BJ (cell line): ENCODE measurements at places on chromosomes 1 and 21. TPM values are rescaled to one million over a fixed set of nuclear protein-coding genes. Genes with fewer than 3 reads are reported as not detected.

GRCh38 chr21:30408782-30409494 lies 13.1 kb downstream of the KRTAP13-1 start:
- no peak for DNase-seq

- DNase-seq = no peak
These were observed 10.4 kb upstream of the CDK18 start for GRCh38 chr1:205494115-205494514.

- no peak for DNase-seq
These were observed 6.8 kb downstream of the C1orf74 start for GRCh38 chr1:209777587-209777986.

DNA sequence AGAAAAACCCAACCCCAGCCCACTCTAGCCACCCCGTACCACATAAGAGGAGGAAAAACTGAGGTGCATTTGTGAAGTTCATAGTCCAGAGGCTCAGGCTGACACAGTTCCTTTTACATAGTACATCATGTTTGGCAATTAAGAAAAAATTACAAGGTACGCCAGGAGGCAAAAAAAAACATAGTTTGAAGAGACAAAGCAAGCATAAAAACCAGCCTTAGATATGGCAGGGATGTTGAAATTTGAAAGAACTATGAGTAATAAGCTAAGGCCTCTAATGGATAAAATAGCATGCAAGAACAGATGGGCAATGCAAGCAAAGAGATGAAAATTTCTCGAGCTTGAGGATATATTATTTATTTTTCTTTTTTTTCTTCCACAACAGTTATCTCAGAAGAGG lies 31.9 kb downstream of the MIXL1 start:
- DNase-seq = no peak

DNA sequence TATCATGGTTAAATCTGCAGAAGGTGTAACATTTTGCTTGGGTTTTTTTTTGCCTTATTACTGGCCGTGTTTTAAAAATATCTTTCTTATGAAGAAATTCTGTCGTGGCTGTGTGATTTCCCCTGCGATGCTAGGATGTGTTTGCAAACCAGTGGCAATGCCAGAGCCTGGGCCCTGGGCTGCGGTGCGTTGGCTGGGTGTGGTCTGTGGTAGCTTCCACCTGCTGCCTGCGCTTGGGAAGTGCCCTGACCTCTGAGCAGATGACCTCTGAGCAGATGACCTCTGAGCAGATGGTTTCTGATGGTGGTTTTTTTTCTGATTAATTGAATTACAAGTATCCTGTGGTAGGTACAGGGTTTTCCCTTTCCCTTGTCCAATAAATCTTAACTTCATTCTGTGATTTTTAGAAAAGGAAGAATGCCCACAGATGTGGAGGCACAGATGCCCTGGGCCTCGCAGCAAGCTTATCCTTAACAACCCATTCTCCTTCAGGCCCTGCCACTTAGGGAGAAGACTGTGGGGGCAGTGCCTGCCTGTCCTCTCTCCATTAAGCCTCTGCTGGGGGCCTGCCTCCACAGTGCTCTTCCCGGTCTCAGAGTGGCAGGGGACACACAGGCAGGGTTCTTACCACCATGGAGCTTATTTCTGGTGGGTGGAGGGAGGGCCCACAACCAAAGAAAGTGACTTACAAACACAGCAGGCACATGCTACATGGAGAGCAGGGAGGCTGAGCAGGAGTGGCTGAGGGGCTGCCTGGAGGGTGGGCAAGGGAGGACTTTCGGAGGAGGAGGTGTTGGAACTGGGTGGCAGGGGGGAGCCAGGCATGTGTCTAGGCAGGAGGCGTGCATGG lies 81.7 kb downstream of the PCBP3 start:
- no peak for DNase-seq

DHCR24 gene
- polyA plus RNA-seq = 43.3 and 75.0 TPM in 2 replicates

CD2 gene
- polyA plus RNA-seq = not detected in 2 replicates

GRCh38 chr1:21647431-21648351 lies 21.5 kb downstream of the RAP1GAP start:
- DNase-seq = no peak

CFAP126 gene
- polyA plus RNA-seq = not detected in 2 replicates
